ENCODE measurements at places on chromosomes 11 and 22. TPM values are rescaled to one million over a fixed set of nuclear protein-coding genes. Genes with fewer than 3 reads are reported as not detected.

Gene TSGA10IP
- total RNA-seq: not detected

Gene SLC5A4
- total RNA-seq: not detected

Gene MS4A6A
- total RNA-seq: not detected

Gene FAM83F
- 32.8 TPM for total RNA-seq

Gene OSM
- not detected for total RNA-seq

Gene USP2
- 1.4 TPM for total RNA-seq

Gene OR5AN1
- not detected for total RNA-seq

Gene ARHGEF17
- 13.0 TPM for total RNA-seq

Gene FAU
- 362 TPM for total RNA-seq

Gene MS4A15
- total RNA-seq: not detected

Gene CTNND1
- total RNA-seq: 174 TPM

Gene MS4A6E
- total RNA-seq: not detected

Gene ADAMTS15
- not detected for total RNA-seq

Gene C1QTNF4
- total RNA-seq: not detected

Gene CADM1
- total RNA-seq: 5.1 TPM

Gene SMTNL1
- not detected for total RNA-seq

Gene FAM180B
- not detected for total RNA-seq

Gene FGF19
- not detected for total RNA-seq

Gene OR4A16
- not detected for total RNA-seq
